ENCODE measurements at places on chromosomes 7 and 10.

GRCh38 chr10:63466144-63466935, 563 bp upstream of the JMJD1C start:
- no peak for DNase-seq

- no peak for DNase-seq
These were observed 29.8 kb upstream of the PURB start for GRCh38 chr7:44914992-44915607.

DNA sequence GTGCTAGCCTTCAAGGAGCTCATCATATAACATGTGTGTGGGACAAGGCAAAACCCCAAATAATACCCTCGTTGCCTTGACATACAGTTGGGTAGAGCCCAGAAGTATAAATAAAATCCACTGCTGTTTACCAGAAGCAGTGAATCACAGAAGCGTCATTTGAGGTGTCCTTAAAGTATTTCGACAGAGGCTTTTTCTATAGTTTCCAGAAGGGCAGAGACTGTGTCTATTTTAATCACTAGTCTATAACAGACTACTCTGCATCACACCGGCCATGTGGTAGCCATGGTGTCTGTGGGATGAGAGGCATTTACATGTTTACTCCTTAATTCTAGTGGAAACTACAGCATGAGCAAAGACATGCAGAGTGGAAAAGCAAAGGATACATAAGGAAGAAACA, 131.3 kb downstream of the CTTNBP2 start:
- DNase-seq, result no peak

- no peak for DNase-seq
These were observed 3.4 kb upstream of the RHBDD2 start for GRCh38 chr7:75875113-75876080.

DNA sequence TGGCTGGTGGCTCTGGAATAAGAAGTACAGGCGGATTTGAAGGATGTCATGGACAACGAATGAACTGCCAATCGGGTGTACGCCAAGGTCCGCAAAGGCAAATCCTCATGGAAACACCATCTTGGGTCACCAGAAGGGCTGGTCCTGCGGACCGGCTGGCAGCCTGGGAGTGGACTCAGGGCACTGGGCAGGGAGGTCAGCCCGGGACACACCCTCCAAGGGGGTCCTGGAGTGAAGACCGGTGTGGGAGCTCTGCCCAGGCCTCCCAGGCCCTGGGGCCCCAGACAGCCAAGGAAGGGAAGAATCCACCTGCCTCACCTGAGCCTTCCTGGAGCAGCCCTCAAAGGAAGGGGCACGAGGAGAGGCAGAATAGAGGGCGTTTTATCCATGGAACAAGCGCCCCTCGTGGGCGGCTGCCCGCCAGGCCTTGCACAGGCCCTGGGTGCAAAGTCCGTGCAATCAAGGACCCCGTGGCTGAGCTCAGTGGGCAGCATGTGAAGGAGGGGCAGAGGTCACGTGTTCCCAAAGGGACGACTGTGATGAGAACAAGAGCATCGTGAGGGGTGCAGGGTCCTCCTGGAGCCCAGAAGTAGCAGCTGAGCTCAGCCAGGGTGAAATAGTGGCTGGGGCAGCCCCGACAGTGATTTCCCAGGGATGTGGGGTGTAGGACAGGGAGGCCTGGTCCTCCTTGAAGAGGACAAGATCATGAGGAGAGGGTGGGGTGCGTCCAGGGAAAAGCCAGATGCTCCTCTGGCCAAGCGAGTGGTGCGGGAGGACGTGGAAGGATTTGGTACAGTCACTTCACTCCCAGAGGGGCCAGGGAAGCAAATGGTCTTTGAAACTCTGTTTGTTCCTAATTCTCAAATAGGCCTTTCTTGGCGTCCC, 105.2 kb downstream of the TCERG1L start:
- no peak for DNase-seq

GRCh38 chr10:8336629-8337331, 282.3 kb downstream of the GATA3 start:
- DNase-seq, result no peak

DNA sequence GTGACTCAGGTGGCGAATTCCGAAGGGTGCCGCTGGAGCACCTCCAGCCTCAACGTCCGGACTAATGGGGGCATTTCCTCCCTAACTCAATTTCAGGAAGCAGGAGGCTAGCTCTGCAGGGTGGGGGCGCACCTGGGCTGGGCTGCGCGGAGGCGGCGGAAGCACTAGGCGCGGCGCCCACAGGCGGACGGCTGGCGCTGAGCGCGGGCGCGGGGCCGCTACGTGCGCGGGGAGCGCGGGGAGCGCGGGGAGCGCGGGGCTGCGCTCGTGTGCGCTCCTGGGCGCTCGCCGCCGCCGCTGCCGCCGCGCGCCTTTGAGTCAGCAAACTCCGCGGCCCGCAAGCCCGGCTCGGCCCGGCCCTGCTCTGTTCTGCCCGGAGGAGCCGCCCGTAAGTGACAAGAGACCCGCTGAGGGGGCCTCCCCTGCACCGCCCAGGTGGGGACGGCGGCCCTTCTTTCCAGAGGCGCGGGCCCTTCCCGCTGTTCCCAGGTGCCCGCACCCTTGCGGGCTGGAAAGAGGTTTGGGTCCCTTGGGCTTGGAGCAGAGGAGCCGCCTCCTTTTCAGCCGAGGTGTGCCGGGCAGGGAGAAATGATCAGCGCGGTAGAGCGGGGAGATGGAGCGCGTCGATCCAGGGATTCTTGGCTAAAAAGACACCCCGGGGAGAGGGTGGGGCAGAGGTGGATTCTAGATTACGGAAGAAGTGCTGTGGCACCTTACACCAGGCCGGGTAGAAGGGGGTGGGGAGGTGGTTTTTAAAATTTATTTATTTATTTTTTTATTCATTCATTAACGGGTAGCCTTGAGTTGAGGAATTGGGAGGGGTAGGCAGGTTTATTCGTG, at the start of gene SNX10:
TSS of gene SNX10 (plus strand) at position 164 of the 840 bp plus-strand sequence. CDS start 54,581 bp downstream, outside the sequence.
- peak; percentile 42 for DNase-seq

DNA sequence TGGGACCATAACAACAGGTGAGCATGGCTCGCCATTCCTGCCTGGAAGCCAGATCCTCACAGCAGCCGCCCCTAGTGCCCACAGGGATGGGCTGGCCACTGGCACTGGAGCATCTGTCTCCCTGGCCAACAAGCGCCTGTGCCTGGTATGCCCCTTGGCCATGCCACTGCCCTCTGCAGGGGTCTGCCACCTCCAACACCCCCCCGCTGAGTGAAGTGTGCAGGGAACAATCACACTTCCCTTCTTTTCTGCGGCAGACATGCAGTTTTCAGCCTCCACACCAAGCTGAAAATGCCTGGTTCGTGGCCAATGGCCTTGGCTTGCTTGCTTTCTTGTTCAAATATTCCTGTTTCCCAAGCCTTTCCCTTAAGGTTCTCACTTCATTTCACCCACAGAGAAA, 50.7 kb downstream of the HSPA12A start:
- DNase-seq, result no peak

DNA sequence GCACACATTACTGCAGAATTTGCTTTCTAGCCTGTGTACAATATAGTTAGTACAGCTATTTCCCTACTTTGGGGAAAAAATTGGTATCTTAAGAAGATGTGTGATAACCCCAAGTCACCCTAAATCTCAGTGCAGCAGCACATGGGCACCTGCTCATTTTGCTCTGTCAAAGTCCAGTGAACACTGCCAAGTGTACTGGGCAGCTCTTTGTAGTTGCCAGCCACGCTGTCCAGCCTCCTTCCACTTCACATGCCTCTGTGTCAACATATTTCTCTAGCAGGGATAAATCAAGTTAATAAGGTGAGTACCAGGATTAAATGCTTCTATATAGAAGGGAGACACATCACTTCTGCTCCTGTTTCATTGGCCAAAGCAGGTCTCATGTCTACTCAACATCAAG, 87.1 kb upstream of the CDC14C start:
- DNase-seq, result no peak

DNA sequence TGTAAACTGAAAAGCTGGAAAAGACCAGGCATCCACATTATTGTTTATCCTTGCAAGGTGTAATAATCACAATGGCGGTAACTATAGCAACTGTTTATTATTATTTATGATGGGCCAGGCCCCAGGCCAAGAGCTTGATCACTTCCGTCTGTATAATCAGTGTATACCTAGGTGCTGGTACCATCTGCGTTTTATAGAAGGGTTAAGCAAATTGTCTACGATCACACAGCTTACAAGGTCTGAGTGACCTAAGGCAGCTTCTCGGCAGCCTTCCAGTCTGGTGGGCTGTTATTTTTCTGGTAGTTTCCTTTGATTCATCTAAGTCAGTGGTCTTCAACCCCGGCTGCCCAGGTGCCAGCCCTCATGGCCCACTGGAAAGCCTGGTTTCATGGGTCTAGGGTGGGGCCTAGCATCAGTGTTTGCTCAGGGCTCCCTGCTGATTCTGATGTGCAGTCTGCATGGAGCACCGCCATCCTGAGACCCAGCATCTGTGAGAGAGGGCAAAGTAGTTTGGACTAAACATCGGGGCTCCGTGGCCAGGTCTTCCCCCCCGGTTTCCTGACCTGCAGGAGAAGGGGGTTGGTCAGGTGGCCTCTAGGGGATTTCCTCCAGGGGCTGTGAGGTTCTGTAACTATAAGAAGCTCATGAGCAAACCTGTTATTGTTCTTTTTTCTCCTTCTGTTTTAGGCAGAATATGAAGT, 146.4 kb downstream of the RGS10 start:
- no peak for DNase-seq

GRCh38 chr7:158103378-158103777, 484.2 kb downstream of the PTPRN2 start:
- DNase-seq, result no peak

DNA sequence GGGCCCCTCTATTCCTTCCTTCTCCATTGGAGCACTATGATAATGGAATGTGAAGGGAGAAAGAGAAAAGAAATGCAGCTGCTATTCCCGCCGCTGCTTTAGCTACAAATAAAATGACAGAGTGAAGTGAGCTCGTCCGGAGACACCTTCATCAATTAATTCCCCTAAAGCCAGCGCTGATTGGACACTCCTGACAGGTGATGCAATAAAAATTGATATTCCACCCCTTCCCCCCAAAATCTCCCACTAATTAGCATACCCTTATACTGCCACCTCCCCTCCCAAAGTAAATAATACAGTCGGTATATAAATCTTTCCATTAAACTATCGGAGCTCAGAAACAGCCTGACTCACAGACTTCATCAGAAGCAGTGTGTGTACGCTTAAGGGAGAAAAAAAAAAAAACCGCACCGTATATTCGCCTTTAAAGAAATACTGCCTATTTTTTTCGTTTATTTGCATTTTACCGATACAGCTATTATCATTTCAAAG, 7.3 kb downstream of the SKIDA1 start:
- no peak for DNase-seq

- no peak for DNase-seq
These were observed 163.0 kb upstream of the LAMB4 start for GRCh38 chr7:108293149-108293612.

- DNase-seq, result no peak
These were observed 1080.4 kb downstream of the CNTNAP2 start for GRCh38 chr7:147197006-147197405.

DNA sequence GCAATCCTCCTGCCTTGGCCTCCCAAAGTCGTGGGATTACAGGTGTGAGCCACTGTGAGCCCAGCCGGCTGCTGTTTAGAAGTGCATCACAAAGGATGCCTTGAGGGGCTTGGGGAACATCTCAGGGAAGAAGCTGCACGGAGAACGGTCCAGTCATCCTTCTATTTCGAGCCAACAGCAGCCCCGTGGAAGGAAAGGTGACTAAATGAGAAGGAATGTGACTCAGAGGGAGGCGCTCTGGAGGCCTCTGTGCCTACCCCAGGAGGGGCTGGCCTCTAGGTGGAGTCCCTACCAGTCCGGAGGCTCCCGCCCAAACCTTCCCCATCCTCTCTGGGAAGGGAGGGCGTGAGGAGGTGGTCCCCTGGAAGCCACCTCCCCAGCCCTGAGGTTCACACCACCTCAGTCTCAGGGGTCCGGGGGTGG, 76.2 kb downstream of the CTBP2 start:
- no peak for DNase-seq

- no peak for DNase-seq
These were observed 43.9 kb downstream of the HIP1 start for GRCh38 chr7:75694638-75695399.

GRCh38 chr7:3021825-3022224, 21.8 kb downstream of the CARD11 start:
- DNase-seq, result no peak

DNA sequence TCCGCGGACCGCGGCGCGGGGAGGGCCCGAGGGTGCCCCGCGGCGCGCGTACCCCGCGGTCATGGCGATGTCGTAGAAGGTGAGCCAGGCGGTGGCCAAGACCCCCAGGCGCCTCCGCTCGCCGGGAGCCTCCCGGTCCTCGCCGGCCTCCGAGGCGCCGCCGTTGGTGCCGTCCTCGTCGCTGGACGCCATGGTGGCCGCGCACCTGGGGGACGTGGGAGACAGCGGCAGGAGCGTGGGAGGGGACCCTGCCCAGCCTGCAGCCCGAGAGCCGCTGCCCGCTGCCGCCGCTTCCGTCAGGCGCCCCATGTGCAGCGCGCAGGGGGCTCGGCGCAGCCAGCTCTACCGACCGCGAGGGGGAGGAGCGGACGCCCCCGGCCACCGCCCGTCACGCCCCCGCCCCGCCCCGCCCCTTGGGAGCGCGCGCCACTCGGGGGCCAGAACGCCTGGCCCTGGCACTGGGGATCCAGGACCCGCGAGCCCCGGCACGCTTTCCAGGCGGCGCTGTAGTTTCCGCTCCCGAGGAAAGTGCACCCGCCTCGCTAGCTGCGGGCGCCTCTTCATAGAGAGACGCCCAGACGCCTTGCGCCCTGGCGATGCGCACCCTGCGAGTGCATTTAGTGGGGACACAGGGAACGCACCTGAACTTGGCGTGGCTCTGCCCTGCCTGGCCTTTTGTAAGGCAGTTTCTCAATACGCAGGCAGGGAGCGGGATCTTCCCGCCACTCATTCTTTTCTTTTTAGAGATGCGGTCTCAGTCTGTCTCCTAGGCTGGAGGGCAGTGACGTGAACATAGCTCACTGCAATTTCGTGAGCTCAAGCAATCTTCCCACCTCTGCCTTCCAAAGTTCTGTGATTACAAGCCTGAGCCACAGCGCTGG, at the start of gene HACD1:
TSS of gene HACD1 (minus strand) at position 344 of the 881 bp plus-strand sequence. CDS start at position 309, 35 bp downstream.
- no peak for DNase-seq

DNA sequence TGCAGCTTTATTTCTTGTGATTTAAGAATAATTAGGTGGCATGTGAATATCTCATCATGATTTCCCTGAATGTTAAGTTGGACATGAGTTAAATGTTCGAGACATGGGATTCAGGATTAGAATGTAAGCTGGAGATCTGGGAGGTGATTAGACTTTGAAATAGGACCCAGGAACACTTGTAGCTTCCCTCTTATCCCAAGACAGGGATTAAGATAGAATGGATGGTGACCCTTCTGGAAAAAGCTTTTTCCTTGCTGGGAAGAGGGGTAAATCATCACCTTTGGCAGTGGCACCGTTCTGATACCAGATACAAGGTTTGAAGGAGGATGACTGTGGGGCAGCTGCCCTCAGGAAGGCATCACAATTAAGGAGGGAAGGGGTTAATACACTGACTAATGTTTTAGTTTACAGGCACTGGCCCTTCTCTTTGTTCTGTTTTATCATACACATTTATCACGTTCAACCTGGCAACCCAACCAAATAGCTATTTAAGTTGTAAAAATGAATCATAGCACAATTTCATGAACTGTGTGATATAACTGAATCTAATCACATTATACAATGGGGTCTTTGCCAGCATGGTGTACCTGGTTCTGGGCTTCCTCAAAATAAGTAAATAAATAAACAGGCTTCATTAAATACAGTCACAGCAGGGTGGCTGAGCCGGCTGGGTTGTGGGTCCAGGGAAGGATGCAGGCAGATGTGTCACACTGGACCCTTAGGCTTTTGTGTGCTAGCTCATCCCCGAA, 212.7 kb downstream of the LRMDA start:
- no peak for DNase-seq

- DNase-seq, result no peak
These were observed 21.3 kb upstream of the ARHGAP21 start for GRCh38 chr10:24744946-24745345.

Data from activated T-helper 1 cell treated with anti-CD3 and anti-CD28 coated beads, Interleukin-2, amount 50 U/mL, for 16 hours (primary cell).